Ammon's horn (tissue), 1 donor: ENCODE measurements at places on chromosomes 1 and 21.
A peak's percentile ranks its signal among the peaks of the same experiment; 100 is the strongest.

- no peak for DNase-seq
Observed at GRCh38 chr21:33267250-33267649, 1.1 kb downstream of the IL10RB start.

DNA sequence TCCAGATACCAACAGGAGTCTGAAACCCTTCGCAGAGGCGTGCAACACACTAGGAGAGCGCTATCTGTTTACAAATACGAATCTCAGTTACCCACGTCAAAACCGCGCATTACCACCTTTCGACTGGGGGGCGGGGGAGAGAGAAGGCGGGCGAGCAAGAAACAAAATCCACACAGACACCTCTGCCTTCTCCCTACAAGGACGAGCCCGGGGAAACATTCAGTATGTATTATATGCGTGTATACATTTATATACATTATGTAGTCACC is 722 bp downstream of the TUT4 start:
- DNase-seq = peak; percentile 54

DNA sequence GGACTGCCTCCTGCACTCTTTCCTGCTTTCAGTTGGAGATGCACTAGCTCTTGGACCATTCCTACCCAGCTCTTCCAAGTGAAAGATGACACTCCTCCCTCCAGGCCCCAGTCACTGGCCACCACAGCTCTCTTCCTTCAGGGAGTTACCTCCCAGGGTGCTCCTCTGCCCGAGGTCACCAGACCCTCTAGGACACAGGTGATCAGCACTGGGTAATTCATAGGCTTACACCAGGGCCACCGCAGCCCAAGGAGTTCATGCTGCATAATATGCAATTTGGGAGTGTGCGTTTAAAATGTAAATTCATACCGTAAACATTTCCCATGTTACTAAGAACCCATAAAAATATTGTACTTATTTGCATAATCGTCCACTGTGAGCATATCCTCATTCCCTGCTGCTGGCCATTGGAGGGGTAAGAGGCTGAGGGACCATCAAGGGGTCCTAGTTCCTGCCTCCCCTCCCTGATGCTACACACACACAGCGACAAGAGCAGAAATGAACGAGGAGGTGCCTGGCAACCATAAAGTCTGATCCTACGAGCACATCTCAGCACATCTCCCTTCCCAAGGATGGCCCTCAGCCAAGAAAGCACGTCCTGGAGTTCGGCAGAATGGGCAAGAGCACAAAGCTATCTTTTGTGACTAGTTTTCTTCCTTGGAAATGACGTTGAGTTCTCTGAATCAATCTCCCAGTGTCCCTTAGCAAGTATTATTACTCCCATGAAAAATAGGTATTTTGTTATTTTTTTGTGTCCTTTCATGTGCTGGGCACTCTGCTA is 222.9 kb upstream of the RAB4A start:
- DNase-seq = no peak

GRCh38 chr1:33234588-33234990 is 21.7 kb upstream of the ZNF362 start:
- no peak for DNase-seq

GRCh38 chr1:106608841-106609240 is 447.6 kb upstream of the PRMT6 start:
- DNase-seq = no peak

DNA sequence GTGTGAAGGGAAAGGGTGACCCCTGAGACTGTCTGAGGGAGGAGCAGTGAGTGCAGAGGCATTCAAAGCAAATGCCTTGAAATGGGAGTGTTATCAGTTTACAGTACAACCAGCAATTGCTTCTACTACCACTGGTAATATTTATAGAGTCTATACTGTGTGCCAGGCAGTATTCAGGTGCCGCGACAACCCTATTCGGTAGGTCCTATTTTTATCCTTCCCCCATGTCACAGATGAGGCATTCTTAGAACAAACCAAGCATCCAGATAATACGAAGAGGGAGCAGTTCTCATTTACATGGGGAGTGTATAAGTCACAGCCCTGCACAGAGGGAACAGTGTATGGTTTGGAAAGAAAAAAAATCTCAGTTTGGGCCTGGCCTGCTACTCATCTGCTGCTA is 18.3 kb downstream of the ROR1 start:
- no peak for DNase-seq

DNA sequence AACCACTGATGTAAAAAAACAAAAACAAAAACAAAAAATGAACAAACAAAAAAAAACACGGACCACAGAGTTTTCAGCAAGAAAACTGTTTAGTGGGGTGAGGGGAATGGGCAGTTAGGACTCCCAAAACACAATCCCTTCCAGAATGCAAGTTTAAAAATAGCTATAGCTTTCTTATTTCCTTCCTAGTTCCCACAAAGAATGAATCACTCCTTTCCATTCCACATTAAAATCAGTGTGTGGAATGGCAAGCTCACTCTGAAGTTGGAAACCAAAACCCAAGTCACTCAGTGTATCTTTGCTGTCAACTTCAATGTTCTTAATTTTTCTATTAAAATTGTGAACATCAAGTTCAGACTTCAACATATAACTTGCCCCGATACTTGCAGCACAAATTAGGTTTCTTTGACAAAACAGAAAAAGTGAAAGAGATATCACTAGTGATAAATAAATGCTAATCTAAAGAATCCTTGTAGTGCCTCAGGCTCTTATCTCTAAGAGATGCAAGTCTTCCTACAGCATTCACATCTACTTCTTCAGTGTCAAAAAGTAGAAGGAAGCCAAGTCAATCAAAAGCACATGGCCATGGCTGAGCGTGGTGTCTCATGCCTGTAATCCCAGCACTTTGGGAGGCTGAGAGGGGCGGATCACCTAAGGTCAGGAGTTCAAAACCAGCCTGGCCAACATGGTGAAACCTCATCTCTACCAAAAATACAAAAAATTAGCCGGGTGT is 45.5 kb downstream of the TOR3A start:
- no peak for DNase-seq

- DNase-seq = no peak
Observed at GRCh38 chr1:209597499-209597898, 14.0 kb downstream of the CAMK1G start.

GRCh38 chr1:14443164-14443787 is 155.2 kb upstream of the KAZN start:
- no peak for DNase-seq

- DNase-seq = no peak
Observed at GRCh38 chr1:103496014-103496635, 29.4 kb upstream of the RNPC3 start.

DNA sequence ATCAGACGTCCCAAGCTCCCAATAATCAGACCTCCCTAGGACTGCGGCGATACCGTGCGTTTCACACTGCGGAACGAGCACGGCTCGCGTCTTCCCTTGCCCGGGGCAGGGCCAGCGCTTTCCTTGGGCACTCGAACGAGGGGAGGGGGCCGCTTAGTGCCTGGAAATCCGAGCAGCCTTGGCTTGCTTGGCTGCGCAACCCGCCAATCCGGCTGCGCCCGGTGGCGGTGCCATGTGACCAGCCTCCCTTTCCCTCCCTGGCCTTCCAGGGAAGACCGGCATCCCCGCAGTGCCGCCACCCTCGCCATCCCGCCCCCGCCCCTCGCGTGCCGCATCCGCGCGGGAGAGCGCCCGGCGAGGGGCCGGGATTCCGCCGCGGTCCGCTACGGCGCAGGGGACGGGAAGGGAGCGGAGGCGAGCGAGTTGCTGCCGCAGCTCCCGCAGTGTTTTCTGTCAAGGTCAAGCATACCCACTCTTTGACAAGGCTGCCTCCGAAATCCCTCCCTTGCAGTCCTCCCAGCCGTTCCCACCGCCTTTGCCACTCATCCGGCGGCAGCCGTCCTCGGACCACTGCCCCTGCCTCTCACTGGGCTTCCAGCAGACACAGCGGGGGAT is 8.3 kb upstream of the RNF19B start:
- DNase-seq = peak; percentile 82
